ENCODE measurements at places on chromosomes 5 and 9.

DNA sequence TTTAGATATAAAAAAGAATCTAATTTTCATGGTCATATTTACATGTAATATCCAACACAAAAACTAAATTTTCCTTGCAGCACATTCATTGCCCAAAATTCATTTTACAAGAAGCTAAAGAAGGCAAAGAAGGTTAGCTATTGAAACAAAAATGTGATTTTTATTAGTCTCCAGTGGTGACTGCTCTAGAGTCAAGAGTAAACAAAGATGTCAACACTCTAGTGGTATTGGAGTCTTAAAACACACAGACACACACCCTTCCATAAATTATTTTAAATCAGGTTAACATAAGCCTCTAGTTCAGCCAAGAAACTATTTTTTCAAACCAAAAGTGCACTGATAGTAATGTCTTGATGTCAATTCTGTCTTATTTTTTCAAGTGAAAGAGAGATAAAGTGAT, 329.2 kb downstream of the ZNF608 start:
- DNase-seq = no peak

- DNase-seq = no peak
Observed at GRCh38 chr5:34022121-34022705, 14.4 kb upstream of the AMACR start.

- no peak for DNase-seq
Observed at GRCh38 chr5:161966564-161966963, 101.0 kb upstream of the GABRG2 start.

DNA sequence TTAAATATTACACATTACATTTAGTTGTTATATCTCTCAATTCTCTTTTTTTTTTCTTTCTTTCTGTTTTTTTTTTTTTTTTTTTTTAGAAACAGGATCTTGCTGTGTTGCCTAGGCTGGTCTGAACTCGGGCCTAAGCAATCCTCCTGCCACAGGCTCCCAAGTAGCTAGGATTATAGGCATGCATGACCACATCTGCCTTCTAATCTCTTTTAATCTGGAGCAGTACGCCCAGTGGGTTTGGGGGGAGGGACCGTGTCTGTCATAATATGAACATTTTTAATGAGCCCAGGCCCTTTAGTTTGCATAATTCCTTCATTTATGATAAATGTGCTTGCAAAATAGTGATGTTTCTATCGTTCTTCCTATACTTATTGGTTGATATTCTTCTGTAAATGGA, 10.3 kb downstream of the RHOBTB3 start:
- no peak for DNase-seq

DNA sequence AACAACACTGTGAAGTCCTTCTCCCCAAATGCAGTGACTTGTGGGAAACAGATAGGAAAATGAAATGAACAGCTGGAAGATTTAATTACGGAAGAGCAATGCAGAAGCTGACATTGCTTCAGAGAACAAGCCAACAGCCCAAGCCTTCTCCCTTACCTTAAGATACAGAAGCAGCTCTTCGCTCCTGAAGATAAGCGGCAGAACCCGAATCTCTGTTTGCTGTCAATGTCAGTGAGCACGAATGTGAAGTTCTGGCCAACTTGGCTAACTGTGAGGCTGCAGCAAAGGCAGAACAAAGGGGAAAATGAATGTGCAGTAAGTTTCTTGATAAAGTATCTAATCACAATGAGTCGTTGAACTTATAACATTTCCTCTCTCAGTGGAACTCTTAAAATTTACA, 172.4 kb downstream of the DENND1A start:
- no peak for DNase-seq

DNA sequence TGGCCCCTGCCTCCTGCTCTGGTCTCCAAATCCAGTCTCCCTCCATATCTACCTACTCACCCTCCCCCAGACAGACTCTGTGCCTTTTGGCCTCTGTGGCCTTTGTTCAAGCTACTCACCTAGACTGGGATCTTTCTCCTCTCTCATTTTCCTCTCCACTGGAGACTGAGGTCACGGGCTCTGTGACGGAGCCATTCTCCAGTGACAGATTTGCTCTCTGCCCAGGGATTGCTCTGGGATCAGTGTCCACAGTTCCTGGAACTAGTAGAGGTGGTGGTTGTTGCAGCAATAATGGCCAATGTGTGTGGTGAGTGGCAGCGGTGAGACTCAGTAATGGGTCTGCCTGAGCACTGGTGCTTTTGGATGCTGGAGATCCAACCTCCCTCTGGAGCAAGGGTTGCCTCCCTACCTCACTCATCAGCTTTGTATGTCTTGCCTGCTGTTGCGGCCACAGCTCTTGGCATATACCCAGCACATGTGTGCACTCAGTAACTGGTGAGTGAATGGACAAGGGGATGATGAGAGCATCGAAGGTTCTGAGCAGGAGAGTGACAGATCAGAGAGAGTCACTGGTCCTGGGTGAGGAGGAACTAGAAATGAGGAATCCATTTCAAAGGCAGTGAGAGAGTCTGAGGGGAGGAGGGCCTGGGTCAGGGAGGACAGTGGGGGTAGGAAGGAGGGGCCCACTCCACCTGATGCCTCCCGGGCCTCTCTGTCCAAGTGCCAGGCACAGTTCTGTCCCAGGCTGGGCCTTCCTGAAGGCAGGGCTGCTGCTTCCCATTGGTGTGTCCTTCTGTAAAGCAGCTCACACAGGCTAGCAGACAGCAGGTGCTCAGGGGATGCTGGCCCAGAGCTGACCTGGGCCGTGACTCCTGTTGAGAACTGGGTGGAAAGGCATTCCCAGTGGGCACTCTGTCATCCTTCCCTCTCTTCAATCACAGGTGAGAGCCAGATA, 96.5 kb upstream of the PITX1 start:
- no peak for DNase-seq

- no peak for DNase-seq
Observed at GRCh38 chr5:176636426-176636825, 6.0 kb downstream of the EIF4E1B start.

DNA sequence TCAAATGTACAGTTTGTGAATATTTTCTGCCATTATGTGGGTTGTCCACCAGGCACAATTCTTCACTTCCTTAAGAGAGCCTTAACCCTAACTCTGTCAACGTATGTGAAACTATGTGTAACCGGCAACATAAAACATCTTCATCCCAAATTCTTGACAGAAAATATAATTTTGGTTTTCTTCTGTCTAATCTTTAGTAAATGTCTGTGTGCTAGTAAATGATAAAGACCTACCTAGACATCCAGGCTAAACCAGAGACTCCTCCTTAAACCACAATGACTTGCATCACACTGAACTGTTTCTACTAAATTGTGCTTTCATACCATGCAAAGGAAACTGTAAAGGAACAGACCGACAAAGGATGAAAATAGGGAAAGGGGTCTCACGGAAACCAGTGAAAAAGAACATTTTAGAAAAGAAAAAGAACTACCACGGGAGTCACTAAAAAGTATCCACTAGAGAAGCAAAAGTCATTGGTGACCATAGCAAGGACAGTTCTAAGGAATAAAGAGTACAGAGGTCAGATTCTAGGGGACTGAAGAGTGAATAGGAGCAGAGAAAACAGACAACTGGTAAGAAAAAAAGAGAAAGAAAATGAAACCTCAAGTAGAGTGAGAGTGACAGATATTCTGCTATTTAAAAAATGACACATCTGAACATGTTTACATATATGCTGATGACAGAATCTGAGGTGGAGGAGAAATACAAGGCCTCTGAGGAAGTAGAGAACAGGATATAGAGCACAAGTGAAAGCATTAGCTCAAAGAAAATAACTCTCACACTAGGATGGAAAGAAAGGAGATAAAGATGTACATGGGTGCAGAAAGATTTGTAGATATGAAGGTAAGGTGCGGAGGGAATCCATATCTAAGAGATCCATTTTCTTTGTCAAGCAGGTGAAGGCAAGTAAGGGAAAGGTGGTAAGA, 49.4 kb downstream of the FNIP1 start:
- DNase-seq = no peak

DNA sequence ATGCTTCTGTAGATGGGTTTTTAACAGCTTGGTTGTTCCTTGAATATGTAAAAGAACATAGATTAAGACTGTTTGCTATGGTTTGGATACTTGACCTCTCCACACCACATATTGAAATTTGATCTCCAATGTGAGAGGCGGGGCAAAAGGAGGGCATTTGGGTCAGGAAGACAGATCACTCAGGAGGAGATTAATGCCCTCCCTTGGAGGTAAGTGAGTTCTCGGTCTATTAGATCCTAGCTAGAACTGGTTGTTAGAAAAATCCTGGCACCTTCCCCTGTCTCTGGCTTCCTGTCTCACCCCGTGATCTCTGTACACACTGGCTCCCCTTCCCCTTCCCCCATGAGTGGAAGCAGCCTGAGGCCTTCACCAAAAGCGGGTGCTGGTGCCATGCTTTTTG, 281.1 kb upstream of the ANKRD55 start:
- no peak for DNase-seq

DNA sequence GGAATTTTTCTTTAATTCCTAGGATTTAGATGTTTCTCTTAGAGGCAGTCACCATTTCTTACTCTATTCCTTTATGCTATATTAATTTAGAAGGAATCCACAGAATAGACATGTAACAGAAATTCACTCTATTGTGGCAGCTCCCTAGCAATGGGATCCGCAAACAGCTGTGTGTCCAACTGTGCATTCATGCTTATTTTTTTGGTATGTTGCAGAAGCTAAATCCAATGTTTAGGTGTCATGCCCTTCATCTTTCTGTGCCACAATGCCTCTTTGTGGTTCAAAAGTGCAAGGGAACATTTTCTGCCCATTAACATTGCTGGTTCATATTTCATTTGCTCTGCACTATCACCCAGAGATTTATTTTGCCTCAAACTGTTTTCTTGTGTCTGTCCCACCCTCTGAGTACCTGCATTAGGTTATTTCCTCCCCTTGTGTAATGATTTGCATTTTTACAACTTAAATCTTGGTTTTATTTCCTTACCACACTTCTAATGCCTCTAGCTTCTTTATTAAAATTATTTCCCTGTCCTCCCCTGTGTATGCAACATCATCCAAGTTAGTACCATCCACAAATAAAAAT, 816.5 kb downstream of the EFNA5 start:
- no peak for DNase-seq

- no peak for DNase-seq
Observed at GRCh38 chr9:98168941-98169488, 23.4 kb downstream of the CORO2A start.

DNA sequence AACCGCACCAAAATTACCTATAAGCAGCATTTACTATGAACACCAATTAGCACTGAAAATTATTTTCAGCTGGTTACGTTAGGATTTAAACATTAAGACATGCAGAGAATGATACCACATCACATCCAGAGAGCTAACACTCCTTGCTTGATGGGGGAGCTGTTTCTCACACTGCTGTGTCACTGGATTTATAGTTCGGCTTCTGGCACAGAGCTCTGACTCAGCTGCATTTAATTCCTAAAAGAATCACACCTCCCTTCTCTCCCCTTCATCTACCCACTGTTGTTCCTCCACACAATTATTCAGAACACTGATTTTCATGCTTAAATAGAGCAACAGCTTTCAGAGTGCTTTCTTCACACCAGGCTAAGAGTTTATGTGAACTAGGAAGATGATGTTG, 82.6 kb upstream of the SV2C start:
- no peak for DNase-seq

DNA sequence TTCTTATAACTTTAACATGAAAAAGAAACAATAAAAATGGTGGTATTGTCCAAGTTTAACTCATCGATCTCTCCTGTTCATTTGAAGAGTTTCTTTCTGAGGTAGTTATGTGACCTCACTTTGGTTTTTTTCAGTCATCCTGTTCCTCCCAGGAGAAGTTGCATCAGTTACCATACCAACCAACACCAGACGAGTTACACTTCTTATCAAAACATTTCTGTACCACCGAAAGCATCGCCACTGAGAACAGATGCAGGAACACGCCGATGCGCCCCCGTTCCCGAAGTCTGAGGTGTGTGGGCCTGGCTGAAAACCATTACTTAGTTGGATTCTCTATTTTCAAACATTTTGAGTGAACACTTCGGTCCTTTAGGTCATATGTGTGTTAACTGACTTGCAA, 96.3 kb downstream of the CD180 start:
- DNase-seq = no peak

GRCh38 chr9:14542071-14542470, 151.2 kb downstream of the ZDHHC21 start:
- no peak for DNase-seq

GRCh38 chr9:94182532-94182931, 76.6 kb upstream of the ZNF169 start:
- no peak for DNase-seq

GRCh38 chr9:36091026-36091953, 45.2 kb upstream of the GLIPR2 start:
- no peak for DNase-seq

DNA sequence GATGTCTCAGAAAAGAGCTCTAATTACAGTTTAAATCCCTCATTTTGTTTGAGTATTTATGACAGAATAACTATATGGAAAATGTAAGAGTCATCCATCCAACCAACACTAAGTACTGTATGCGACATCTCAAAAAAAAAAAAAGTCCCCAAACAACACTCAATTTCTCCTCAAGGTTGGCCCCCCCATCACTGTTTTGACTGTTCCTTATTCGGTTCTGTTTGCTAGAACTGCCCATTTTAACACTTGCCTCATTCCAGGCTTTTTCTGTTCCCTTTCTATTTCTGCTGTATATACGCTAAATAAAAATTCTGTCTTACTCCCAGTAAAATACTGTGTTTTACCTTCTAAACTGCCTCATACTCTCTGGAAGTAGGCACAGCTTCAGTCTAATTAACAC, 25.2 kb downstream of the GLDC start:
- no peak for DNase-seq

DNA sequence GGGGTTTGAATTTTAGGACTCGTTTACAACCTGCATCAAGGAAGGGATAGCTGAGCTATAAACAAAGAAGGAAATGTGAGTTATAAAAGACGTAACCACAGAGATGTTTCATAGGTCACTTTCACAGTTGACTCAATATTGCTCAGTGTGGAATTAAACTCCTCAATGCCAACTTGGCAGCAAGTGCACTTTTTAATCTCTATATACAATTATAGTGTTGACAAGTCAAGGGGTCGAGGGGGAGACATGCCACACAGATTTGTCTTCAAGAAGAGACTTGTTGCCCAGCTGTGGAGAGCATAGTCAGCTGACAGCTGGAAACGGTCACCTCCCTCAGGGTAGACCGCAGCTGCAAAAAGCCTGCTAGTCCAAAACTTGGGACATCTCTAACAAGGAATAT, 163.4 kb upstream of the DMAC1 start:
- no peak for DNase-seq

Measured in stromal cell of bone marrow (primary cell).